Neural crest cell (in vitro differentiated cells): ENCODE measurements at places on chromosomes 6 and 20.

DNA sequence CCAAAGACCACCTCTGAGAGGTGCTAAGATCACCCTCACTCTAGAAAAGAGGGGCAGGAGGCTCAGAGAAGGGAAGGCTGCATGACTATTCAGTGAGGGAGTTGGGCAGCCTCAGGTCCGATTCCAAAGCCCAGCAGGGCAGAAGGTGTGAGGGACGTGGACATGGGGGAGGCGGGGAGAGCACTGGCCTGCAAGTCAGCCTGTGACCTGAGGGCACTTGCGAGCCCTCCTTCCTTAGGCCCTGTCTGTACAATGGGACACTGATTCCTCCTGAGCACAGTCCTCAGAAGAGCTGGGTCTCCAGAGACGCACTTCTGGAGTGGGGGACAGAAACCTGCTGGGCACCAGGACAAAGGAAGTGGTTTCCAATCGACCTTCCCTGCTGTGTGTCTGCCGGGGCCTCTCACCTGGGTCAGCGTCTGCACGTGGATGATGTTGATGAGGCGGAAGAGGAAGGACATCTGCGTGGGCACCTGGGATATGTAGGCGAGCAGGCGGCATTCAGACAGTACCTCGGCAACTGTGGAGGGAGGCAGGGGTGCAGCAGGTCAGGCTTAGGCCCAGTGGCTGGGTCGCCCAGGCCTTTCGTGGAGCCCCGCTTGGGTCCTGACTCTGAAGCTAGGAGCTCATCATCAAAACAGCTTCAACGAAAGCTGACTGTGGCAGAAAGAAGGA, 48.5 kb downstream of the MYH7B start:
- H3K27me3 ChIP-seq = no peaks in the 10 kb centered on the region
- no peak for DNase-seq
- peaks cover 24% of the 10 kb centered on the region for H3K36me3 ChIP-seq
- H3K4me3 ChIP-seq = no peak overlapping the region

- H3K4me1 ChIP-seq = peaks cover 39% of the 10 kb centered on the region
- H3K27ac ChIP-seq = no peak overlapping the region
- H3K36me3 ChIP-seq = peaks cover 10% of the 10 kb centered on the region
- peaks cover 30% of the 10 kb centered on the region for H3K27me3 ChIP-seq
Observed at GRCh38 chr6:33212857-33213165, 4.5 kb downstream of the RING1 start.

GRCh38 chr6:164010441-164011103, 596.1 kb downstream of the QKI start:
- peak overlapping the region; percentile 97 for H3K27ac ChIP-seq
- peak; percentile 12 for DNase-seq
- H3K27me3 ChIP-seq = no peaks in the 10 kb centered on the region
- H3K4me1 ChIP-seq = peaks cover 59% of the 10 kb centered on the region

DNA sequence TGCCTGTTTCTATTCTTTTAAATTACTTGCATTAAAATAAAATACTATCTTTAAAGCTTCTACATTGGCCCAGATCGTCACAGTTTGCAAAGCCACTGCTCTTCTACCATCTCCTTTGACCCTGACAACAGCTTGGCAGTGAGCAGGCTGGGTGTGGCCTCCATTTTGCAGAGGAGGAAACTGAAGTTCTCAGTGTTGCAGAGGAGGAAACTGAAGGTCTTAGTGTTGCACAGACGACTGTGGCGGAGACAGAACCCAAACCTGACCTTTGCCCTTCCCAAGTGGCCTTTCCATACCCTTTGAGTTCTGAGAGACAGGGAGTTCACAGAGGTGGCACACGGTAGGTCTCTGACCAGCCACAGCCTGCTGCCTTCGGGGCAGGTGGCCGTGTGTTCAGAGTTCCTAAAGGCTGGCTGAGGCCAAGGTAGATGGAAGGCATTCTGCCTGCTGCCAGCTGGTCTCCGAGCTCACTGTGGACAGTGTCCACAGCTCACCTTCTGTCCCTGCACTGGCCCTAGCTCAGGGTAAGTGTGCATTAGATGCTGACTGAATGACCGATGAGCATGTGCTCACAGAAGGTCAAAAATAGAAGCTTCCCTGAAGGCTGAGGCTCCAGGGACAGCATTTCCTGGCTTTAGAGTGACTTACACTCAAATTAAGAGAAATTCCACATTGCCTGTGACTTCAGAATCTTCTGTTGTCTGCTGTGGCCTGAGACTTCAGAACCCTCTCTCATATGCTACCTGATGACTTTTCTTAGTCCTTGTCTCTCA, 113.5 kb upstream of the SLC24A3 start:
- DNase-seq = no peak
- peaks cover 3% of the 10 kb centered on the region for H3K27me3 ChIP-seq
- H3K4me1 ChIP-seq = no peaks in the 10 kb centered on the region
- no peaks in the 10 kb centered on the region for H3K36me3 ChIP-seq
- no peak overlapping the region for H3K27ac ChIP-seq
- no peak overlapping the region for H3K4me3 ChIP-seq

- peak; percentile 45 for DNase-seq
- peak overlapping the region; percentile 94 for H3K4me3 ChIP-seq
- peak overlapping the region; percentile 28 for H3K27ac ChIP-seq
- peaks cover 49% of the 10 kb centered on the region for H3K4me1 ChIP-seq
- H3K36me3 ChIP-seq = no peaks in the 10 kb centered on the region
Observed at GRCh38 chr6:167827583-167828324, 1.0 kb downstream of the AFDN start.

GRCh38 chr20:63794614-63795013, 36.5 kb downstream of the ZBTB46 start:
- H3K4me1 ChIP-seq = peaks cover 17% of the 10 kb centered on the region
- no peak for DNase-seq
- peaks cover 7% of the 10 kb centered on the region for H3K36me3 ChIP-seq

- peaks cover 25% of the 10 kb centered on the region for H3K27me3 ChIP-seq
- no peaks in the 10 kb centered on the region for H3K36me3 ChIP-seq
- H3K4me3 ChIP-seq = no peak overlapping the region
- H3K4me1 ChIP-seq = peaks cover 15% of the 10 kb centered on the region
Observed at GRCh38 chr6:168133168-168133561, 54.2 kb upstream of the FRMD1 start.

DNA sequence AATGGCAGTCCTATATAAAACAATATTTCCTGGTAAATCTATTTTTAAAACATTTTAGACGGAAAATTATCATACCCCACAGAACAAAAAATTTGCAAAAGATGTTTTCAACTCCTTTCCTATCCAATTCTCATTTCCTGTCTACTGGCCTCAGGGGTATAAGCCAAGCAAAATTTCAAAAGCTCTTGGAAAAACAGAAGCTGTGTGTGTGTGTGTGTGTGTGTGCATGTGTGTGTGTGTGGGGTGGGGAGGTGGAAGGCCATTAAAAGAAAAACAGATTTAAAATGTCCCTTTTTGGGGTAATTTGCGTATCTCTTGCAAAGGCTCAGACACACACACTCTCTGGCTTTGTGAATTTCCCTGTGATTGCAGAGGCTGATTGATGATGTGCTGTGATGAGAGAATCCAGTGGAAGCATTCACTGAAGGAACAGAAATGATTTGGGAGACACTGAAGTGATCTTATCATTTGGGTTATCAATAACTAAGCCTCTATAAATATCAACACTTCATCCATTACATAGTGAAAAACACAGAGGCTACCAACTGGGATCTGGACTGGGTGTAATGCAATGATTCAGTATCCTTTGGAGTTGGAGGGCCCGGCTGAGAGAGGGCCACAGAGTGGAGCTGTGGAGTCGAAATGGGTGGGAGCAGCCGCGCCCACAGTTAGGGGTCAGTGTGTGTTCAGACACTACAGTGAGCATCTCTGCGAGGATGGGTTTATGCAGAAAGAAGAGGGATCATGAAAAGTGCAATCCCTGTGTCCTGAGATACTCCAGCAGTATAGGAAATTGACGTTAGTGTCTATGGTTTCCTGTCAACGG, 106.8 kb upstream of the PREP start:
- no peak overlapping the region for H3K4me3 ChIP-seq
- no peaks in the 10 kb centered on the region for H3K36me3 ChIP-seq
- no peak overlapping the region for H3K27ac ChIP-seq
- peak; percentile 16 for DNase-seq
- H3K27me3 ChIP-seq = no peaks in the 10 kb centered on the region

DNA sequence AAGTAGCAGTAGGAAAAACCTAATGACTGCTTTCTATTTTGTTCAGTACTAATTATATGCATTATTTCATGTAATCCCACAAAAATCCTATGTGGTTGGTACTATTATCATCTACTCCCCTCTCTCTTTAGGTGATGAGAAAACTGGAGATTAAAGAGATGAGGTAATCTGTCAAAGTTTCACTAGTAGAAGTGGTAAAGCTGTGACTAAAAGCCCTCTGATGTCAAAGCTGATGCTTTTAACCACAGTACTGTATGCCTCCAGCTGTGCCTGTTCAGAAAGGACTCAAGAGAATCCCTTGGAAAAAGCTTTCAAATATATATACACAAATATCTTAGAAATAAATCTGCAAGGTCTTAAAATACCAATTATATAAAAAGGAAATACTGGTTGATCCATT, 38.0 kb downstream of the PHIP start:
- no peak for DNase-seq
- no peak overlapping the region for H3K27ac ChIP-seq
- peaks cover 10% of the 10 kb centered on the region for H3K4me1 ChIP-seq

DNA sequence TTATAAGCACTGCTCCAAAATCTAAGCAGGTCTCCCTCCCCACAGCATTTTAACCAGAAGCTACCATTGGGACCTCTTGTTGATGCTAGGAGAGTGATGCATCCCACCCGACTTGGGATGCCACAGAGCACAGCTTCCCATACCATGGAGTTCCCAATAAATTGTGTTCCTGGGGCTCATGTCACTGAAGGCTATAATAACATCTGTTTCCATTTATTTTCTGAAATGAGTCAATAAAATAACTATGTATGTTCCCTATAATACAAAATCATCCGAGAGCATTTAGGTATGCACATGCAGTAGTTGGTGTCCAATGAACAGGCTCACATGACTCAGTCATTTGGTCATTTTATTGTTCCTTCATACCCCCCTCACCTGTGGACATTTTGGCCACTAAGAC, 204.2 kb downstream of the TBC1D7 start:
- peaks cover 4% of the 10 kb centered on the region for H3K27me3 ChIP-seq
- H3K4me3 ChIP-seq = no peak overlapping the region
- H3K36me3 ChIP-seq = no peaks in the 10 kb centered on the region
- H3K4me1 ChIP-seq = no peaks in the 10 kb centered on the region
- no peak overlapping the region for H3K27ac ChIP-seq

DNA sequence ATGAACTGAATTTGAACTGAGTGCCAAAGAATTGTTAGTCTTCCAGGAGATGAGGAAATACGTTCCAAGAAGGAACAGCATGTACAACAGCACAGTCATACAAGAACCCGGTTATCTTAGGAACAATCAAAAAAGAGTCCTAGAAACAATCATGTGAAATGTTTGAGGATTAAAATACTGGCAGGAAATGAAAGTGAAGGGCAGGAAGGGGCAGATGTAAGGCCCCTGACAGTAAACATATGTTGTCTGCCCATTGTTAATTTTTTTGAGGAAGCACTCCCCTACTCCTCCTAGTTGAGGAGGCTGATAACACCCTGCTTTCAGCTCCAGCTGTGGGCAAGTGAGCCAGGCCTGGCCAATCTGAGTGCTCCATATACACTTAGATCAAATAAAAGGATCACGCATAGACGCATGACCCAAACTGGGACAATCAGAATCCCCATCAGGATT, 220.9 kb downstream of the HACE1 start:
- no peak overlapping the region for H3K27ac ChIP-seq
- no peak for DNase-seq
- no peaks in the 10 kb centered on the region for H3K4me1 ChIP-seq
- no peak overlapping the region for H3K4me3 ChIP-seq
- no peaks in the 10 kb centered on the region for H3K36me3 ChIP-seq

DNA sequence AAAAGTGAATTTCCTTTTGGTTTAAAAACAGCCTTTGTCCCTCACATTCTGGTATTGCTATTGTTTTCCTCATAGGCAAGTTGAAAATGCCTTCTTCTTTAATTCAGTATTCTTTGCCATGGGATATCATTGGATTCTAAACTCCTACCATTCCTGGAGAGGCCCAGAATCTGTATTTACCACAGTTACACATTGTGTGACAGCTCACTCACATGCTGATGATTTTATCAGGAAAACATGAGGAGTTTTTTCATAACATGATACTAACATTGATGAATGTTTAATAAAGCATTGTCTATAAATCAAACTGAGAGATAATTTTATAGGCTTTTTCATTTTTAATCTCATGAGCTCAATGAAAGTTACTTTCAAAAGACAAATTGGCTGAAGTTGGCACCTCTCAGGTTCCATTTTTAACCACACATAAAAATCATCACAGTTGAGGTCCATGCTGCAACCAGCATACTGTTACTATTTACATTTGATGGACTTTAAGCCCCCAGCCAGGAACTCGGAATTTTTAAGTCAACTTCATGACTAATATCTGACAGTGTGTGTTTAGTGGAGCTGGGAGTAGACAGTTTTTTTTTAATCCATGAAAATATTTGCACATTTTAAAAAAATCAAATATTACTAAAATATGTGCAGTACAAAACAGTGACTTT, 82.8 kb downstream of the FAM83B start:
- no peak for DNase-seq
- no peaks in the 10 kb centered on the region for H3K4me1 ChIP-seq
- H3K27me3 ChIP-seq = no peaks in the 10 kb centered on the region
- H3K36me3 ChIP-seq = peaks cover 2% of the 10 kb centered on the region

DNA sequence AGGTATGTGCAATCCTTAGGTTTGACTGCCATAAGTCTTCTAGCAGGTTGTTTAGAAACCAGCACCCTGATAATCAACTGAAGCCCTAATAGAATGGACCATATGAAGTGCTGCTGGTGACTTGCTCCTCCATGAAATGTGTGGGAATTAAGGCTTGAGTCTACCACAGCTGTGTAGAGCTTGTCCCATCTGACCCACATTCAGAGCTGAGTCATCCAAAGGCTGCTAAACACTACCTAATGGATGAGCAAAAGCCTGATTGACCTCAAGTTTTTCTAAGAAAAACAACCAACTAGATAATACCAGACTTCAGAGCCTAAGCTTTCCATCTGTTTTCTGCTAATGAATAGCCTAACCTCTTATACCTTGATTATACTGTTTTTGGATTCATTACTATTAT, 120.3 kb upstream of the MOCS1 start:
- peaks cover 43% of the 10 kb centered on the region for H3K27me3 ChIP-seq
- no peak overlapping the region for H3K4me3 ChIP-seq
- no peaks in the 10 kb centered on the region for H3K36me3 ChIP-seq
- H3K27ac ChIP-seq = no peak overlapping the region
- no peak for DNase-seq

GRCh38 chr6:23175391-23175790, 606.0 kb downstream of the HDGFL1 start:
- H3K27me3 ChIP-seq = peaks cover 14% of the 10 kb centered on the region
- H3K4me1 ChIP-seq = peaks cover 53% of the 10 kb centered on the region
- H3K27ac ChIP-seq = no peak overlapping the region
- no peak overlapping the region for H3K4me3 ChIP-seq
- H3K36me3 ChIP-seq = peaks cover 3% of the 10 kb centered on the region

- peaks cover 4% of the 10 kb centered on the region for H3K27me3 ChIP-seq
- no peaks in the 10 kb centered on the region for H3K36me3 ChIP-seq
- H3K4me3 ChIP-seq = no peak overlapping the region
- DNase-seq = no peak
Observed at GRCh38 chr6:79941489-79942151, 5.7 kb downstream of the ELOVL4 start.
